ENCODE measurements at places on chromosomes 7 and 10.

GRCh38 chr10:124077208-124077993 lies 16.0 kb downstream of the CHST15 start:
- DNase-seq, result no peak

- DNase-seq, result no peak
Observed at GRCh38 chr10:3355536-3355935, 183.0 kb upstream of the PITRM1 start.

GRCh38 chr7:39408906-39409305 lies 157.3 kb upstream of the YAE1 start:
- DNase-seq, result no peak

GRCh38 chr10:114402233-114402632 lies 2.1 kb downstream of the AFAP1L2 start:
- DNase-seq, result no peak

DNA sequence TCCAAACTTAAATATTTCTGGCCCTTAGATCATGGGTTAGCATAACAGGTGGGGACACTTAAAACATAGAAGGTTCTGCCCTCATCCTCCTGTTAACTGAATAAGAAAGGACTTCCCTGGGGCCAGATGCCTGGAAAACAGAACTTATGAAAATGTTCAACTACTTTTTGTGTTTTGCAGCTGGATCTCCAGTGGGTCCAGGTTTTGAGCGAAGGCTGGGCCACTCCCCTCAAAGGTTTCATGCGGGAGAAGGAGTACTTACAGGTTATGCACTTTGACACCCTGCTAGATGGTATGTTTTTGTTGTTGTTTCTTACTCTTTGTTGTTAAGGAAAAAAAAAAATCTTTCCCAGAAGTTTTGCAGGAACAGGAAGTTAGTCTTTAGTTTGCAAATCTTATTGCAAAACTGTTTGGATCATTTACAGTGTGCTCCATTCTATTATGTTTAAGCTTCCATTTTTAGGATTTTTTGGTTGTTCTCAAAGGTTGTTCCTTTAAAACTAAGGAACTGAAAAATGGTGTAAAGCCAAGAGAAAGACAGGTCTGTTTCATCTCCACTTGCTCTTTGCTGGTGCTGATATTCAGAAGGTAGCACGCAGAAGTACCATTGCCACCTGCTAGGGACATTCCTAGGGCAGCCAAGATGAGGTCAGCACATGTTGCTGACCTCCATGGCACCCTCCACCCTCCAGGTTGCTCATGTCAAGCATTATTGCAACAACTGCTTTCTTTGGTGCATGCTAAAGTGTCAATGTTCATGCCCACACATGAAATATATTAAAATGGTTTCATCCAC lies 56.1 kb downstream of the PAPSS2 start:
- DNase-seq, result no peak

DNA sequence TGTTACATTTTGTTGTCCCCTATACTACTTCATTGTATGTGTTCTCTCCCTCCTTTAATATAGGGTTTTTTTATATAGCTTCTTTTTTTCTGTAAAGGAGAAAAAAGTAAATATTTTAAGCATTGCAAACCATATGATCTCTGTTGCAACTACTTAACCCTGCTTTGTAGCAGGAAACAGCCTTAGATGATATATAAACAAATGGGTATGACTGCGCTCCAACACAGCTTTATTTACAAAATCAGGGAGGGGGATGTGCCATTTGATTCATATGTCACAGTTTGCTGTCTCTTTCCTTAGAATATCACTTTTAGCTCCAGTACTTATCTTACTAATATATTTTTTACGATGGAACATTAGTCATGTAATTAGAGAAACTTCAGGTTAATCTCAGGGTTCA lies 155.2 kb upstream of the GNAI1 start:
- DNase-seq, result no peak

DNA sequence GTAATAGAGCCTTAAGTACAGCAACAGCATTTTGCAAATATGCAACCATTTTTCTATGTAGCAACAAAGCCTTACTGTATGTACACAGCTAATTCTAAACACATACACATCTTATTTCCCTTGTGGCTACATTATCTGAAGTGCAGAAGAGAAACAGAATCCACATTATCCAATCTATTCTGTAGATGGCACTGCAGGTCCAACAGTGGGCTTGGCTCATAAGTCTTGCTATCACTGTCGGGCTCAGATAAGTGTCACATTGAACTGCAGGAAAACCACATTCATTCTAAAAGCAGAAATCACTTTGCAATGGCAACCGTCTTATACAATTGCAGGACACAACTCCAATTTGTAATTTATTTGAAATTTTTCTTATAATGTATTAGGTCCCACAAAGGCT lies 109.8 kb upstream of the NOBOX start:
- no peak for DNase-seq

DNA sequence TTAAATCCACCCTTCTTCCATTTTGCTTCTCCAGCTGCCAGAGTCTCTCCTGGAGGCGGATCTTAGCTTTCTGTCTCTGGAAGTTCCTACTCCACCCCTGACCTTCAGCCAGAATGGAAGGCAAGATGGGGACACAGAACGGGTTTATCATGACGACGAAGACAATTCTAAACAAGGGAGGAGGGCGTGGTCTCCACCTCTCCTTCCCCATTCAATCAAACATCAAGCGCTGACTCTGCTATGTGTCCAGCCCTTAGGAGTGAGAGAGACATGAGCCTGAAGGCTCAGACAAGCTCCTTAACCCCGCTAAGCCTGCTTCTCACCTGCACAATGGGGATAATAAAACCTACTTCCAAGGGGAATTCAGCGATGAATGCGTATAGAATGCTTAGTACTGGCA lies 3.1 kb downstream of the CYP17A1 start:
- DNase-seq, result no peak

DNA sequence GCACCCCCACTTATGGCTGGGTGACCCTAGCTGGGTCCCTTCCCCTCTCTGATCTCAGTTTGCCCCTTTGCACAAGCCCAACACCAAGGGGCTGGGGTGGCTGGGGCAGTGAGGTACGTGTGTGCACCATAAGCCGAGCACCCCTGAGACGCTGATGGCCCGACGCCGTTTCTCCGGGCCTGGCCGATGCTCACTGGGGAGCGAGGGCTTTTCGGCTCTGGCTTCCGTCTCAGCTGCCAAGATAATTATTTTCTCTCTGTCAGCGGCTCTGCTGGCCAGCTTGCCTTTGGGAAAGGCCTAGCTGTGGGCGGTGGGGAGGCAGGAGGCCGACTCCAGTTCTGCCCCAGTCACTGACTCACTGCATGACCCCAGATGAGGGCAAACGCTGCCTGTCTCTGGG lies 91.0 kb downstream of the ZMIZ1 start:
- no peak for DNase-seq

GRCh38 chr7:34281260-34281659 lies 375.9 kb downstream of the BMPER start:
- DNase-seq, result no peak

- DNase-seq, result no peak
Observed at GRCh38 chr10:68727146-68727545, 6.1 kb downstream of the CCAR1 start.

GRCh38 chr7:143408686-143409561 lies at the start of gene EPHA1:
TSS of gene EPHA1 (minus strand) at chr7:143408856. CDS start at chr7:143408805, 51 bp downstream.
- peak; percentile 17 for DNase-seq

DNA sequence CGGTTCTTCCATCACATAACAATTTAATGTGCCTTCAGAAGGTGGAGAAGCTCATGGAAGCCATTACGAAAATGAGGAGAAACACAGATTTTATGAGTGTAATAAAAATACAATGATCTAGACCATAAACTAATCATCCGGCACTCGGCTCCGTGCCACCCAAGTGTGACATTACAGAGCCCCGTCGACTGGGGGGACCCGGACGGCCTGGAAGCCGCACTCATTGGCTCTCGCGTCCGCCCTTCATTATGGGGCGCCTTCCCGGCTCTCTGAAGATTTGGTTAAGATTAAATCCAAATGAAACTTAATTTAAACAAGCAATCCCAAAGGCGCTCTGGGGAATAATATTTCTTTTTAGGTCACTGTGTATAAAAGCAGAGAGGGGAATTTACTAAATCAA lies 242.6 kb downstream of the DNAJB6 start:
- DNase-seq, result no peak

DNA sequence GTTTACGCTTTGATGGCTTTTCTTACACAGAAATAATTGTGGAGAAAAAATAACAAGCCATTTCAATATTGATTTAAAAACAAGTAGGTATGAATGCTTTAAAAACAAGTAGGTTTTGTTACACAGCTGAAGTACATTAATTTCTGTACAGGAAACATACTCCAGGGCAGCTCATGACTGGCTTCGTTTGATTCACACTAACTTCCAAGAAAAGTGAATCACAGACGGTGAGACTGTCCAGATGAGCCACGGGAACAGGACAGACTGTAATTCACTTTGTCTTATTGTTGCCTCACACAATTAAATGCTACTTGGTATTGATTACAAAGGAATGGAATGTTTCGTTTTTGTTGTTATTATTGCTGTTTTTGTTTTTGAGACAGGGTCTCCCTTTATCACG lies 26.6 kb upstream of the SNX10 start:
- no peak for DNase-seq

GRCh38 chr7:106166651-106167342 lies 54.7 kb upstream of the SYPL1 start:
- no peak for DNase-seq

DNA sequence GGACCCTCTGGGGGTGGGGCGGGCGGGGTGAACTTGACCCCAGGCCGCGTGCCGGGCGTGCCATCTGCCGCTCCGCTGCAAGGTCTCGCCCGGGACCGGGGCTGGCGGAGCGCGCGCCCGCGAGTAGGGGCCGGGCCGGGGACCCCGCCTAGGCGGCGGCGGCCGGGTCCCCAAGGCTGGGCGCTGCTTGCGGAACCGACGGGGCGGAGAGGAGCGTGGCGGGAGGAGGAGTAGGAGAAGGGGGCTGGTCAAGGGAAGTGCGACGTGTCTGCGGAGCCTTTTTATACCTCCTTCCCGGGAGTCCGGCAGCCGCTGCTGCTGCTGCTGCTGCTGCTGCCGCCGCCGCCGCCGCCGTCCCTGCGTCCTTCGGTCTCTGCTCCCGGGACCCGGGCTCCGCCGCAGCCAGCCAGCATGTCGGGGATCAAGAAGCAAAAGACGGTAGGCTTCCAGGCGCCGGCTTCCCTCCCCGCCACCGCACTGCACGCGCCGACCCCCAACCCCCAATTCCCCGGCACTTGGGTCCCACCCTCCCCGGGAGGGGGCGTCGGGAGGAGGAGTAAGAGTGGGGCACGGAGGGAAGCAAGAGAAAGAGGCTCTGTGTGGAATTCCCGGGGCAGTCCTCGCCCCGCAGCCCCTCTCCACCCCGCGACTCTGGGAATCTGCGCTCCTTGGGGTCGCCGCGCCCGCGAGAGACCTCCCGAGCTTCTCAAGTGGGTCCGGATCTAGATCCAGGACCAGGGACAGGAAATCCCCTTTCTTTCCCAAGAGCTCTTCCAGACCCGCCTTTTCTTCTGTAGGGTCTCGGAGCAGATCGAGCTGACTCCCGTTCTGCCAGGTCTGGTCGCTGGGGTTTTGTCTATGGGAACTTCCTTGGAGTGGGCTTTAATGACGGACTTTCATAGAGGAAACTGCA lies at the start of gene PAPSS2:
TSS of gene PAPSS2 (plus strand) at position 308 of the 913 bp plus-strand sequence. CDS start at position 412, 104 bp downstream.
- no peak for DNase-seq

GRCh38 chr10:70162151-70162891 lies 8.0 kb downstream of the SAR1A start:
- no peak for DNase-seq

DNA sequence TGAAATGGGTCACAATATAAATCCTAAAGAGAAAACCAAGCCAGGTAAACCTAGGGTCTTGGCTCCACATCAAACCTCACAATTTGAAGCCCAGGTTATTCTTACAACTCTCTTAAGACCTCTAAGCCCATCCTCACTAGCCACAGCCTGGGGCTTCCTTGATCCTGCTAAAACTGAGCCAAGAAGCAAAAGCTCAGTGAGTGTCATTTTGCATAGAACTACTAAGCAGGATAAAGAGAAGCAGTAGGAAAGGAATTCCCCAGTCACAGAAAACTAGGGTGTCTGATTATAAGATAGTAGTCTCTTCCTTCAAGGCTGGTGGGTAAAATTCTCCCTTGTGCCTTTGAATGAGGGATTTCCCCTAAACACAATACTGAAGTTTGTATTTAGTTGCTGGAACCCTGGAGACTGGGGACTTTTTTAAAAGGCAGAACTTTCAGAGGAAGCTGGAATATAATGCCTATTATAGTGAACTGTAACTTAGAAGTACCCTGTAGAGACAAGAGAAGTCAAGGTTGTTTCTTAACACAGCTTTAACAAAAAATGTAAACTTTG lies 196.6 kb upstream of the KIAA1217 start:
- no peak for DNase-seq

DNA sequence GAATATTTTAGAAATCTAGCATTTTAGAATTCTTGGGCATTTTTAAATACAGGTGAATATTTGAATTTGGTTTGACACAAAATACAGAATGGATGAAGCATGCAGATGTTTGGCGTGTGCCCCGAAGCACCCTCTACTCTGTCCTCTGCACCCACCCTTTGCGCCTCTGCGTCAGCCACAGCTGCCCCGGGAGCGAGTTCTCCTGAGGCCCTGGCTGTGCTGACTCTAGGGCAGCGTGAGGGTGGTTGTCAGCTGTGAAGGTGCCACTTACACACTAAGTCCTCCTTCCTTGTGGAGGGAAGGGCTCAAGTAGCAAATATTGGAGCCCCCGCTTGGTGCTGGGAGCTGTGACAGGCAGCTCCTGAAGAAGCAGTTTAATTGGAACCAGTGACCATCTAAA lies 48.4 kb downstream of the DAGLB start:
- DNase-seq, result no peak

DNA sequence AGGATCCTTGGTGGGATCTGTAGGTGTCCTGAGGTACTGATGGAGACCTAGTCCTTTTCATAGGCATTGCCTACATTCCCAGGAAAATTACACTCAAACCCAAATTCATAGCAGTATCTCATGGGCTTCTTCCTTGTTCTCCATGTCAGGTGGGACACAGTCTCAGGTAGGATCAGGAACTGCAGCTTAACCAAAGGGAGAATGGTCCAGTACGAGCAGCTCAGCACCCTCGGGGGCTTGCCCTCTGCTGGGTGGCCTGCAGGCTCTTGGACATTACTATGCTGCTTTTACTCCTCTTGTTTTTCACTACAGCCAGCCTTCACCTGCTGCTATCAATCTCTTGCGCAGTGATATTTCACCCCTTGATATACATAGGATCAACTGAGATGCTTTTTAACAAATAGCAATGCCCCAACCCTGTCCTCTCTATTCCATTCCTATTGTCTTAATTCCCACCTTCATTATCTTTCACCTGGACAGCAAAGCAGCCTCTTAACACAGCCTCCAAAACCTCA lies 28.6 kb downstream of the PLA2G12B start:
- DNase-seq, result no peak

- no peak for DNase-seq
Observed at GRCh38 chr7:96675548-96675947, 34.1 kb downstream of the SEM1 start.

GRCh38 chr7:111827863-111828504 lies 265.7 kb upstream of the IMMP2L start:
- no peak for DNase-seq

DNA sequence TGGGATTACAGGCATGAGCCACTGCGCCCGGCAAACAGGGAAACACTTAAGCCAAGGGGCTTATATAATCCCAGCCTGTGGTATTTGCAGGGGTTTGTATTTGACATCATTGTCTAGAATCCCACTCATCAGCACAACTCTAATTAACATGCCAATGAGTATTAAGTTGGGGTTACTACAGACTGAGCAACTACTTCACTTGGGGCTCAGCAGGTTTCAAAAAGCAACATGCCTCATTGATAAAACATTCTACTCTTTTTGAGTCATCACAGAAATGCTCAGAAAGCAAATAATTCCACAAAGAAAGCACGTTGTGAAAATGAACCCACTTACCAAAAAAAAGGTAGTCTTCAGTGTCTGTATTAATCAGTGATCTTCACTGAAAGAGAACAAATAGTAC lies 236.9 kb upstream of the CELF2 start:
- DNase-seq, result no peak

- no peak for DNase-seq
Observed at GRCh38 chr7:69328516-69328915, 269.8 kb upstream of the AUTS2 start.

Data from stimulated activated CD8-positive, alpha-beta memory T cell treated with anti-CD3 and anti-CD28 coated beads, Interleukin-7, amount 100 ng/mL, for 4 hours (primary cell).